ENCODE measurements at places on chromosomes 6 and 20.

GRCh38 chr6:37531026-37531425 lies 31.3 kb upstream of the CCDC167 start:
- no peak for DNase-seq

GRCh38 chr20:47127999-47128398 lies 228.5 kb downstream of the ZMYND8 start:
- DNase-seq: no peak

GRCh38 chr20:7180256-7181045 lies 413.0 kb downstream of the BMP2 start:
- no peak for DNase-seq

DNA sequence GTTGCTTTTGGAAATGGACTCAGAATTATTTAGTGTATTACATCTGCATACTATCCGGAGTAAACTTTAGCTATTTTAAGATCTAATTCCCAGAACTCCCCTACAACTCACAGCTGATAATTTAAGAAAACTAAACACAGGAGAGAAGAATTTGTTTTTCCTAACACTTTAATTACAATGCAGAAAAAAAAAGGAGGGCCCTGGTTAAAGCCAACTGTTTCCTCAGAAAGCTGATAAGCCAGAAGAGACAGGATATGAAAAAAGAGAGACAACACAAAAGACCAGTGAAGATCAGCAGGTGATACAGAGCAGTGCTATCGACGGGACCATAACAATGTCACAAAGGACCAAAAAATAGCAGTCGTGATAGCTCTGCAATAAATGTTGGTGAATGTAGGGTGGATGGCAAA lies 5.8 kb downstream of the IFNGR1 start:
- DNase-seq: no peak

DNA sequence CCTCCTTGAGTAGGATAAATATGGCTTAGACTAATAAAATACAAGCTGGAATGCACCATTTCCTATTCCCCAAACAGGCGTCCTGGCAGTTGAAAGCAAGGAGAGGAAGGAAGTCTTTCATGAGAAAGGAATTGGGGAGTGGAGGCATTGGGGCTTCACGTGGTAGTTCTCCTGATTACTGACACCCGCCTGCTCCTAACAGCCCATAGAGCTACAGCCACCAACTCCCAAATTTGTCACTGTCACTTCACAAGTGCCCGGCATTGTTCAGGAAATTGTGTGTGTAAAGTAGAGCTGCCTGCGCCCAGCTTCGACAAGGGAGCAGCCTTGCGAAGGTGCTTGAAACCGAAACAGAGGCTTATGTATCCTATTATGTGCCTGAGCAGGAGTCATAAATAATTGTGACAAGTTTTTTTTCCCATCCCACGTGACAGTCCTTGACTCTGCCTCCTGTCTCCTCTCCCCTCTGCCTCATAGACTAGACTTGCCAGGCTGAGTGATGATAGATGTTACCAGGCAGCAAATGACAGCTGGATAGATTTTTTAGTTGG lies 301.7 kb upstream of the ZFP64 start:
- no peak for DNase-seq

DNA sequence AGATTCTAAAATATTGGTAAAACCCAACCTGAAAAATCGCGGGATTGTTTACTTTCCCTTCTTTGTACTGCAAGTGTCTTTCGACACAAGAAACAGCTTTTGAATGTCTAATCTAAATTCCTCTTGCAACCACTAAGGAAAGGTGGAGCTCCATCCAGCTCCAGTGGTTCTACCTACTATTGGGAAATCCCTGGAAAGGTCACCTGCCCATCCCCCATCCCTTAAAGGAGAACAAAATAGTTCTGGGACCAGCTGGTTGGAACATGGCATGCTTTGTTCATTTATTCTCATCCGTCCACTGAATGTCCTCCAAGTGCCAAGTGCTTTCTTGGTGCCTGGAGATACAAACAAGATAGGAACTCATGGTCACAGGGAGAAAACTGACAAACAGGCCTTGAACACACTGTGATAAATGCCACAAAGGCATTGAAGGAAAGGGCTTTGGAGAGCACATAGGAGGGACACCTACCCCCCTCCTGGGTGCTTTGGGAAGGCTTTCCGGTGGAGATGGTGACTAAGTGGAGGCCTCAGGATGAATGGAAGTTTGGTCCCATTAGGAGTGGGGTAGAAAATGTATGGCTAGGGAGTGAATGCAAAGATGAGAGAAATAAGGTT lies 2.3 kb upstream of the CITED2 start:
- peak; percentile 20 for DNase-seq

- no peak for DNase-seq
Measured at GRCh38 chr6:128784266-128784665, 98.7 kb upstream of the LAMA2 start.

DNA sequence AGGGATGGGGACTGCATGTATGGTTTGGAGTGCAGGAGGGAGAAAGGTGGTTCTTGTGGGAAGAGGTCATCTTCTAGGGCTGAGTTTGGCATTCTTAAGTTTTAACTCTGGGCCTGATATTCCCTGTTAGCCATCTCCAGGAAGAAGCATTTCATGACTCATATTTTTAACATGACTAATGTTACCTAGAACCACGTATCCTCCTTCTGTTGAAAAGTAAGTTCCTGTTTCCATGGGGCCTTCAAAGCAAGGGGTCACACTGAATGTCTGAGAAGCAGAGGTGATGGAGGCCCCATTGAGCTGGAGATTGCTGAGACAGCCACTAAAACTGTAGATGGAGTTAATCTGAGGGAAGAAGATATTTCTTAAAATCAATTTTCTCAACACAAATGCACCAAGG lies 30.2 kb downstream of the FAM229B start:
- peak; percentile 66 for DNase-seq

DNA sequence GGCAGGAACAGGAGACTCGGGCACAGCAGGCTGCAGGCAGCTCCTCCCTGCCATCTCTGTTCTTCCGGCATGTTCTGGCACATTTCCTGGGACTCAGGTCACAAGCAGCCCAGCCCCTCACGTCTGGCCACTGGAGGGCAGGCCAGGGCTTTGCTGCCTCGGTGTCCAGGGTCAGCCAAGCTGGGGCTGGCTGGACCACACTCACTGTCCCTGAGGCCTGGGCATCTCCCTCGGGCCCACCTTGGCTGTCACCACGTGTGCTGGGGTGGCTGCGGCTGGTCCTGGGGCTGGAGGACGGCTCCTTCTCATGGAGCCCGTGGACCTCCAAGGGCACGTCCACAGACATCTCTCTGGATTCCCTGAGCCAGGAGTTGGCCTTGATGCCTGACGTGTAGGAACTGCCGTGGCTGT lies 18.5 kb downstream of the FRMD1 start:
- no peak for DNase-seq

GRCh38 chr6:90111387-90111786 lies 185.3 kb downstream of the BACH2 start:
- DNase-seq: no peak

DNA sequence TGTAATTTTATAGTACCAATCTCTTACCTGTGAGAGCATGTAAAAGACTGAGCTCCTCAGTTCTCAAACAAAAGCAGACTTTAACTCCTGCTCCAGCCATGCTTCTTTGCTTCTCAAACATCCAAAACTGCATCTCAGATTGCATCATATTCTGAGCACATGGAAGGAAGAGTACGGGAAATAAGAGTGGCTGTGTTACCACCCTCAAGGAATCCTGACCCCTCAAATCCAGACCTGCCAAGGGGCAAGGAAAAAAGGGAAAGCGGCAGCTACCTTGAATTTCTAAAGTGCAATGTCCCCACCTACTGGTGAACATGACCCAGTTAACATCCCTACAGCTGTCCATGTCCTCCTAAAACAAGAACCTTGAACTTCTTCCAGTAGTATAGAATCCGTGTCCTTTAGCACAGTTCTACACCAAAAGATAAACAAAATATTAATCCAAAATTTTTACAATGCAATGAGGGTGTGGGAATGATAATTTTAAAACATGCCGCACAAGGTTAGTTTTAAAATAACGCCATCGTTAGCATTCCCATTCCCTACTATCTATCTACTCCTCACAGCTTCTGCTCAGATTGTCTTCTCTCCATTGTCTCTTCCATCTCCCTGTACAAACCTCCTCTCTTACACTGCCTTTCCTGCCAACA lies 34.1 kb upstream of the HLA-DQB1 start:
- DNase-seq: peak; percentile 46

- no peak for DNase-seq
Measured at GRCh38 chr6:53811746-53812145, 16.9 kb downstream of the LRRC1 start.

DNA sequence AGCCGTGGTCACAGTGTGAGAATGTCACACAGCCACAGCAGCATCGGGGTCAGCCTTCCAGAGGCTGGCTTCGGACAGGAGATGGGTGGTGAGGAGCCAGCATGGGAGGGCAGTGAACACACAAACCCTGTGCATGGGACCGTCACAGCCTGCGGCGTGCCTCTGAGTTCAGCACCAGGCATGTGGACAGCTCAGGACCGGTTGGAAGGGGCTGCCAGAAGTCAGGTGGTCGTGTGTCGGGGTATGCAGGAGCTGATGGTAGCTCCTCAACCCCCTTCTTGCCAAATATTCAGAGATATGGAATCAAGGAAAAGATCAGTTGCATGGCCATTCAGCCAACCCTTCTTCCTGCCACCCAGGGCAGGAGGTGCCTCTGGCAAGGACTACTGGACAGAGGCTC lies 28.2 kb downstream of the MYT1 start:
- DNase-seq: no peak

DNA sequence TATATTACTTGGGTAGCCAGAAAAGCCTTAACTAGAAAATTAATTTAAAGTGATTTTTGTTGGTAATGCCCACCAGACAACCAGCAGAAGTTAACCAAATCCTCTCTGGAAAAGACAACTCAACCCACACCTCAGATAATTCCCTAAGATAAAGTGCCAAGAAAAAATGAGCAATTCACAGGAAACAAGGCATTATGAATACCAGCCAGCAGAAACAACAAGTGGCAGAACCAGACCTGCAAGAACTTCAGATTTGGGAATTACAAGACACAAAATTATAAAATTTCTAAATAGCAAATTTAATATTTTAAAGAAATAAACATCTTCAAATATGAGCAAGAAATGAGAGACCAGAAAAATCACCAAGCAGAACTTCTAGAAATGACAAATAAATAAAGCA lies 80.0 kb upstream of the MRPS10 start:
- DNase-seq: no peak

DNA sequence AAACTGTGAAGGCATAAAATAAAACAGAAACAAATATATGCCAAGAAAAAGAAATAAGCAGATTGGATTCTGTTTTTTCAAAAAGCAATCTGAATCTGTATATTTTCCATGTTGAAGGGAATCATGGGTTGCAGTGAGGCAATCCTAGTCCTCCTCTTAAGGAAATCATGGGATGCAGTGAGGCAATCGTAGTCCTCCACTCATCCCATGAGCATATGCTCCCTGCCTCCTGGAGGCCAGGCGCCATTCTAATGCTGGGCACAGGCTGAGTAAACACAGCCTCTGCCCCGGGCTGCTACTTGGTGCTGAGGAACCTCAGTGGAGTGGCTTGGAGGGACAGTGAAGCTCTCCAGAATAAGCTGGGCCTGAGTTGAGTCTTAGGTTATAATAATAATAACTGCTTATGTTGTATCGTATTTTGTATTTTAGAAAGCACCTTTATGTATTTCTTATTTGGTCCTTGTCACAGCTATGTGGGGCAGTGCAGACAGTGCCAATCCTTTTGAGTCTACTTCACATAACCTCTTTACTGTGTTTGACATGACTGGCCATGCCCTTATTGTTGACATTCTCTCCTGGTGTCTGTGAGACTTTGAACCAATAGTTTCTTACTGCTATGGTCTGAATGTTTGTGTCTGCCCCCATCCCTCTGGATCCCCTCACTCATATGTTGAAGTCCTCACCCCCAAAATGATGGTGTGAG lies 56.6 kb upstream of the CITED2 start:
- DNase-seq: no peak

DNA sequence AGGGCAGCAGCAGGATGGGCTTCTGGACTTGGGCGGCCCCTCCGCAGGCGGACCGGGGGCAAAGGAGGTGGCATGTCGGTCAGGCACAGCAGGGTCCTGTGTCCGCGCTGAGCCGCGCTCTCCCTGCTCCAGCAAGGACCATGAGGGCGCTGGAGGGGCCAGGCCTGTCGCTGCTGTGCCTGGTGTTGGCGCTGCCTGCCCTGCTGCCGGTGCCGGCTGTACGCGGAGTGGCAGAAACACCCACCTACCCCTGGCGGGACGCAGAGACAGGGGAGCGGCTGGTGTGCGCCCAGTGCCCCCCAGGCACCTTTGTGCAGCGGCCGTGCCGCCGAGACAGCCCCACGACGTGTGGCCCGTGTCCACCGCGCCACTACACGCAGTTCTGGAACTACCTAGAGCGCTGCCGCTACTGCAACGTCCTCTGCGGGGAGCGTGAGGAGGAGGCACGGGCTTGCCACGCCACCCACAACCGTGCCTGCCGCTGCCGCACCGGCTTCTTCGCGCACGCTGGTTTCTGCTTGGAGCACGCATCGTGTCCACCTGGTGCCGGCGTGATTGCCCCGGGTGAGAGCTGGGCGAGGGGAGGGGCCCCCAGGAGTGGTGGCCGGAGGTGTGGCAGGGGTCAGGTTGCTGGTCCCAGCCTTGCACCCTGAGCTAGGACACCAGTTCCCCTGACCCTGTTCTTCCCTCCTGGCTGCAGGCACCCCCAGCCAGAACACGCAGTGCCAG lies at the start of gene TNFRSF6B:
Gene TNFRSF6B, plus strand, starts transcription at position 25 of the 729 bp plus-strand sequence. Its CDS starts 116 bp downstream, at position 141.
- no peak for DNase-seq

DNA sequence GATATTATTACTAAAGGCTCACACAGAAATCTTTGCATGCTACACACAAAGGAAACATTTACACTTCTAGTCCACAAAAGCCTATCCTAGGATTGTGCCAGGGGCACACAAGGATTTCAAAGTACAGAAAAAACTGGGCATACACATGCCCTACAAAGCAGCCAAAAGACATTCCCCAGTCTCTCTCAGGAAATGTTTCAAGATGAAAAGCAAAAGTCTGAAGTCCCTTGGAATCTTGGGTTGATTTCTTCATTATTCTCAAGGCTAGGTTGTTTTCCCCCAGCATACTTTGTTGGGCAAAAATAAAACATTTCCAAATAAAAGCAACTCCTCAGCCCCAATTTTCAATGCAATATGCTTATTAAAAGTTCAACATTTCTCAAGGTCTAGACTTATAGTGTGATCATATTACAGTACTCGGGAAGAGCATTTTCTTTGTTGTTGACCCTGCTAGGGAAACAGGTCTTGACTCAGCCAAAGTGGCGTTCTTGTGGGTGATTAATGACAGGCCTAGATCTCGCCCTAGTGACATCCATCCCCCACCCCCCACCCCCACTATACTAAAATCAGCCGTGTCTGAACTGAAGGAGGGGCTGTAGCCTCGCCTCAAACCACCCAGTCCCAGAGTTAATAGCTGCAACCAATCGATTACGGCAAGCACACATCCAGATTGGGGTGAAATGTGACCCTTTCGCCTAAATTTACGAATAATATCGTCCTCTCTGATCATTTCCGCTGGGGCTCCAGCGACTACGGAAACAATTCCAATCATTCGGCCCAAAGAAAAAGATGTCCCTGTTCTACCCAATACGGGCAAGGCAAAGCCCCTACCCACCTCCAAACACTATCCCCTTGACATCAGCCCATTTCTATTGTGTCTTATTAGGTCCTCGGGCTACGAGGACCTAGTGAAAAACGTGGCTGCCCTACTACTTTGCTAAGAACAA lies 1.4 kb downstream of the AKIRIN2 start:
- DNase-seq: peak; percentile 38

Data from Kasumi-1 (cell line).